ENCODE measurements at places on chromosomes 7 and 10.

GRCh38 chr10:50390302-50390701 lies 139.0 kb upstream of the ASAH2 start:
- DNase-seq = no peak

DNA sequence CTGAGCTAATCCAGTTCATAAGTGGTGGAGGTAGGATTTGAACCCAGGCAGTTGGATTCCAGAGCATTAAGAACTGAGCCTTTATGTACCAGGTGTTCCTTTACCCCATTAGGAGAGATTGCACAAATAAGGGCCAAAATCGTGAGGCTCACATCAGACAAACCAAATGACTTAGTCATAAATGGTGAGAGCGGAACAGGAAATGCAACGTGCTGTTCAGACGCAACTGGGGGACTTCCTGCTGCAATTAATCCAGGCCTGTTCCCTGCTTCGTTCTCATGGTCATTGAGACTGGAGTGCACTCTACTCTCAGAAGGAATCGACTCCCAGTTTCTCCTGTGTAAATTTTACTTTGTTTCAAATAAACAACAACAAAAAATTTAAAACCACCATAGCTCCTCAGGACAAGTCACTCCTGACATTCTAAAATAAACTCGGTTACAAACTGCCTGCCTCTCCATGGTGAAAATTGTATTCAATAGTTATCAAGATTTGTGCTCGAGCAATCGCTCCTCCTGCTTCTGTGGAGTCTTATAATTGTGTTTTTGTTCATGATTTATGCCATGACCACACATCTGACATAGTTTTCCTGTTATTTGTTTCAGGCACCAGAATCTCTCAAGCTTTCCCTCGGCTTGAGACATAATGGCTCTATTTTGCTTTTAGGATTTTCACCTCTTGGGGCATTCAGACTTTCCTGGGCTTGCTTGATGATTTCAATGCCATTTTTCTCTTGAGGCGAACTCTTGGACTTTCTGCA lies 115.3 kb upstream of the BMPER start:
- no peak for DNase-seq

- no peak for DNase-seq
Observed at GRCh38 chr10:97465982-97466381, 20.0 kb downstream of the ZDHHC16 start.

- DNase-seq = no peak
Observed at GRCh38 chr7:65962033-65962432, 20.0 kb downstream of the GUSB start.

DNA sequence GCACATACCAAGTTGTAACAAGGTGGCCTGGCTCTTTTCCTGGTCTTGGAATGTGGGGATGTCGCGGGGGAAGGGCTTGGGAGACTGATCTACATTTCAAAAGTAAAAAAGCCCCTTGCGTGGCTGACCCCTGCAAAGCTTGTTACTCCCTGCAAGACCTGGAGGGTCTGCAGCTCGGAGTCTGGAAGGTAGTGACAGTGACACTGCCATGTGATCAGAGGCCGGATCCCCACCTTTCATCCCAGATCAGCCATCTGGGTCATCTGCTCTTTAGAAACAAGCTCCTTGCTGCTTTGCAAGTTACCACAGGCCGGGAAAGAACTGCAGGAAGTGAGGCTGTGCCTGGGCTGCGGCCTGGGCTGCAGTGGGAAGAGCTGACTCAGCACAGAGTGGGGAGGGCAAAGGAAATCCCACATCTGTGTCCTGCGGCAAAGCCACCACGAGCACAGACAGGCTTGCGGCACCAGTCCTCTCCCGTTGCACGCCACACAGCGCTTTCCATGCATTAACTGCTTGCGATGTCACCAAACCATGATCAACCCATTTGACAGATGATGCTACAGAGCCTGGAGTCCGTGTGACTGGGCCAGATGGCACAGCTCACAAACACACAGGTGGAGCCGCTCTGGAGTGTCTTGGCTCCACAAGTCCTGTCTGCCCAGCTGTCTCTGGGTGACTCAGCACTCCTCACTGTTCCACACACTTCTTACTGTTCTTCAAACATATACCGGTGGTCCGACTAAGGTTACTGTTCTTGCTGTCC lies 97.7 kb downstream of the SH3PXD2A start:
- no peak for DNase-seq

DNA sequence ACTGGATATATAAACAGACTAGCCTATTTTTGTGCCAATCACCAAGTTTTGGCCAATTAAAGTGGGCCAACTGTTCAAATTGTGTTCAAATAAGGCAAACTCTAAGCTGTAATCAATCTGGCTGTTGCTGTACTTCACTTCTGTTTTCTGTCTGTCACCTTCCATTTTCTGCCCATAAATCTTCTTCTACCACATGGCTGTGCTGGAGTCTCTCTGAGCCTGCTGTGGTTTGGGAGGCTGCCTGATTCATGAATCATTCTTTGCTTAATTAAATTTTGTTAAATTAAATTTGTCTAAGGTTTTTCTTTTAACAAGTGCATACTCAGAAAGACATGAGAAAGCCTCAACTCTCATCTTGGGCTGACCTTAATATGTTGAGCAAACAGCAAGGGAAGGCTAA lies 172.6 kb upstream of the VIPR2 start:
- no peak for DNase-seq

DNA sequence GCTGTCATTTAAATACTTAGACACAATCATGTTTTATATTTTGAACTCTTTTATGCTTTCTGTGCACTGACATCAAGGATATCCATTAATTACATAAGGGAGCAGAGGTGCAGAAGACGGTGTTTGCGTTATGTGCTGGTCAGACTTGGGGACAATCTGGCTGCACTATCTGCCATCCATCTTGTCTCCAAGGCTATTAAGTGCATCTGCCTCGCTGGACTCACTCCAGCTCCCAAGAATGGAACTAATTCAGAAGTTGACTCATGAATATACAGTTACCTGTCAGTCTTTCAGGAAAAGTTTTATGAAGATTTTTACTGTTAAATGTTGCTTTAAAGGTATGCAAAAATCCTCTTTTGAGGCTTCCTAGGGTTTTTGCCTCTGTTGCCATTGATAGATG lies 391.0 kb downstream of the SUGCT start:
- DNase-seq = no peak

DNA sequence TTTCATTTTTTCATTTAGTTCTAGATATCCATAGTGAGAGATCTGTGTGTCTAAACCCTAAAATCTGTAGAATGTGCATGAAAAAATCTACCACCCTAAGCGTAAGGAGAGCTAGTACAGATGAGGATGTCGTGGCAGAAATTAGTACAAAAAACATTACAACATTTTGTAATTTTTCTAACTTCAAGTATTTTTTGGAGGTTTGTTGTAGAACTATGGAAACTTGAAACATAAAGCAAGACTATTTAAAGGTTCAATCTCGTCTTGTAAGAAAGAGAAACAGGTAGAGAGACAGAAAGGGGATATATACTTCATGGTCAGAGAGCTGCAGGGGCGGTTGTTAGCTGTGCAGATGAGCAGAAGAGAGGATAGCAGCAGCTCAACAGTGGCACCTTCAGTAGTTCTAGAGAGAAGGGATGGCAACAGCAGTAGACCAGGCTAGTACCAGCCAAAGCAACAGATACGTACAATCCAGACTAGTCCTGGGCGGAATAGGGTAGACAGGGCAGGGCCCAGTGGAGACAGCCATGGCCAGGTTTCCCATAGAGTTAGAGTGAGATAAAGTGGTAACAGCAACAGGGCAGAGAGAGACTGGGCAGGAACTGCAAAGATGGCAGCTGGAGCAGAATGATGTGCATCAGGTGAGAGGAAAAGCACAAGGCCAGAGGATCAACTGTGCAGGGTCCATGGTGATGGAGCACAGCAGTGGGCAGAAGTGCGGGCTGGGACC lies 145.2 kb downstream of the FRMD4A start:
- DNase-seq = no peak

DNA sequence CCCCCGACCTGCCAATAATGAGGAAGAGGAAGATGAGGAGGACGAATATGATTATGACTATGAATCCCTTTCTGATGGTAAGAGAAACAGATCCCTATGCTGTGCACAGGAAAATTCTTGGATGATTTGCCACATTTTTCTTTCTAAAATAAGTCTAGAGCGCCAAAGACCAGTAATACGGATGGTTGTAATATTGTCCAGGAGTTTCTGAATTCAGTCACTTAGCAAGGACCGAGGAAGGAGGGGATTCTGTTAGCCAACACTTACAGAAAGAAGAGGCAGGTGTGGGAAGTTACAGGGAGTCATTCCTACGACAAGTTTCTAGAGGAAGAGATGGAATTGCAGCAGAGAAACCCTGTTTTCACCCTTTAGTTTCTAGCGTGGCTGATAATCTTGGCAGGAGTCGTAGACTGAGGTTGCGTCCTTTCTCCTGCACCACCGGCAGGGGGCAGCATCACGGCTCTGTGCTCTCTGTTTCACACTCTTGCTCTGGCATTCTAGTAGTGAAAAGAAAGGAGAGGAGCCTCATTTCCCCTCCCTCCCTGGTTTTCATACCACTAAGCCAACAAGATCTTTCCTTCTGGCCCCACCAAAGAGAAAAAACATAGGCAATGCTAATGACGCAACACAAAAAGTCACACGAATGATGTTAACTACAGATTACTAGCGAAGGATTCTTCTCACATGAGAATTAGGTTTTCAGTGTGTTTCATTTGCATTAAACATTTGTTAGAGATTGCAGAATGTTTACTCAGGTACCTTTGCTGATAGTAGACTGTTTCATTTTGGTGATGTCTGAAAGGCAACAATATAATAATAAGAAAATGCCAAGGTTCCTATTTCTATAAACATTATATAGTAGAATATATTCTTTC lies 82.7 kb downstream of the NOC3L start:
- DNase-seq = no peak

DNA sequence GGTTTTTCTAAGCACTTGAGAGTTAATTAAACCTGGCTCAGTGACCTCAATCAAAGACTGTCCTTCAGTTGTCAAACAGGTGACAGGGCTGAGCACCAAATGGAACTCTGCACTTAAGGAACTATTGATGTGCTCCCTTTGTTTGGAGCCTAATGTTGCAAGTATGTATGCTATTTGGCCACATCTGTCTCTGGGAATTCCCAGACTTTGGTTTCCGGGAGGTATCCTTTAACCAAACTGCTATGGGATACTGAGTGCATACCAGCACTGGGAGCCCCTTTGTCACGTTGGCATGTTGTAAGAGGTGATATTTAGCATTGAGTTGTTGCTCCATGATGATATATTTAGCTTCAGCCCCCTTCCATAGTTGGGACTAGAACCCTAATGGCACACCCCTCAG lies 25.2 kb downstream of the ASZ1 start:
- no peak for DNase-seq

DNA sequence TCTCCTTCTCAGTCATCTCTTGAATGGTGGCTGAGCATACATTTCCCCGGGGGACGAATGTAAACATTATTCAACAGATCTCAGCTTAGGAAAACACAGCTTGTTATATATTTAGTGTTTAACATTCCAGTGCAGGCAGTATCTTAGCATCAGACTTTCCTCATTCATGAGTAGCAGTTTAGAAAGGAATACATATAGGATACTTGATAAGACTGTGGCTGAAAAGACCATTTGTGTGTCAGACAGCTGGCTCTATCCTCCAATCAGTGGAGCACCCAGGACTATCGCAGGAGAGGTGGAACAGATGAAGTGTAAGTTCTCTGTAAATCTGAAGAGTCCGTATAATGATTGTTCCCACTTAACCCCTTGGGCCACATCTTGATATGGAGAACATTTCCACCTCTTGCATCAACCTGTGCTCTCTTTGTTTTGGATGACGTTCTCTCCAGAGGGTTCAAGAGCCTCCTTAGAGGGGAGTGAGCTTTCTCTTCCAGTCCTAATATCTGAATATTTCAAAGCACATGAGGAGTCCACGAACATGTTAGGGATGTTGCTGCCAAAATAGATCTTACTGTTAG lies 34.0 kb downstream of the ERLIN1 start:
- DNase-seq = no peak

- DNase-seq = no peak
Observed at GRCh38 chr7:158910254-158911053, 54.1 kb downstream of the DYNC2I1 start.

GRCh38 chr7:48110868-48111267 lies 21.8 kb downstream of the UPP1 start:
- peak; percentile 51 for DNase-seq

DNA sequence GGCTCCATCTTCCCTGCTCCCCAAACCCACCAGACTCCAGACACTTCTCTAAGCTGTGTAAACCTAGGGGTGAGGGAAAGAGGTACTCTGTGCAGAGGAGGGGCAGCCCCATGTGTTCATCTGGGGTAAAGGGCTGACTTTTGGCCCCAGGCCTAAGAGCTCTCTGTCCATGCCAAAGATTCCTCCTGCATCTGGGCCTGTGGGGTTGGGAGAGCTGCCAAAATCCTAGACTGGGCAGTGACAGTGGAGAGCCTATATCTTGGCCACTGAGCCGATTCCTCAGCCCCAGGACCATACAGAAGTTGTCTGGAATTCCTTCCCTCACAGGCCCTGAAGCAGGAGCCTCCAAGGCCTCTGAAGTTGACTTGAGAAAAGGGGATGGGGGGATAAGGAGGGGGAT lies 25.3 kb upstream of the LEP start:
- DNase-seq = no peak

- DNase-seq = no peak
Observed at GRCh38 chr7:100022621-100023020, 7.2 kb downstream of the ZKSCAN1 start.

DNA sequence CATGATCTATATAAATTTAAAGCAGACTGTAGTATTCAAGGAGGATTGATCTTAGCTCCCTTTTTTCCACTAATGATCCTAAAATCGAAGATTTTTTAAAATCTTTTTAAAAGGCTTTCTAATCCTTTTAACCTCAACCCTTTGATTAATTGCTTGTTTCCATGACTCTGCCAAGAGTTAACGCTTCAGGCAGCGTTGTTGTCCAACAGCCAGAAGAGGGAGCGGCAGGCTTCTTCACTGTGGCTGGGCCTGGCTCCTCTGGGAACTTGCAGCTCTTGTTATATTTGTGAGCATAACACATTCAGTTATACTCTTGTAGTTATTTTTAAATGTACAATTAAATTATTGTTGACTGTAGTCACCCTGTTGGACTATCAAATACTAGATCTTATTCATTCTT lies 26.3 kb downstream of the CRCP start:
- DNase-seq = no peak

DNA sequence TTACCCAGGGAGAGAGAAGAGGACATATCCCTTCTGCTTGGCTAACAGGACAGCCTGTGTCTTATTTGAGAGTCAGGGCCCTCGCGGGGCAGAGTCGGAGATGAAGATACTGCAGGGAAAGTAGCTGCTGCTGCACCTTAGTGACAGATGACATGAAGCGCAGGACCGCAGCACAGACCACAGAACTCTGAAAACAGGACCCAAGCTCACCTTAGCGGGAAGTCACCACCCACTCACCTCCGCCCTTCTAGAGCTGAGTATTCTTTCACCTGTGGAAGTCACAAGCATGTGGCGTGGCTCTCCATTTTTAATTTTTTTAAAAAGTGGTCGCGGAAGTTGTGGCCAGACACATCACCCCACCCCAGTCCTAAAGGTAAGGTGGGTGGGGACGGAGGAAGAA lies 191.4 kb downstream of the FAM107B start:
- DNase-seq = no peak

Measured in osteocyte (in vitro differentiated cells).